ENCODE measurements at places on chromosomes 11 and 22. TPM values are rescaled to one million over a fixed set of nuclear protein-coding genes. Genes with fewer than 3 reads are reported as not detected.
A peak's percentile ranks its signal among the peaks of the same experiment; 100 is the strongest.

DNA sequence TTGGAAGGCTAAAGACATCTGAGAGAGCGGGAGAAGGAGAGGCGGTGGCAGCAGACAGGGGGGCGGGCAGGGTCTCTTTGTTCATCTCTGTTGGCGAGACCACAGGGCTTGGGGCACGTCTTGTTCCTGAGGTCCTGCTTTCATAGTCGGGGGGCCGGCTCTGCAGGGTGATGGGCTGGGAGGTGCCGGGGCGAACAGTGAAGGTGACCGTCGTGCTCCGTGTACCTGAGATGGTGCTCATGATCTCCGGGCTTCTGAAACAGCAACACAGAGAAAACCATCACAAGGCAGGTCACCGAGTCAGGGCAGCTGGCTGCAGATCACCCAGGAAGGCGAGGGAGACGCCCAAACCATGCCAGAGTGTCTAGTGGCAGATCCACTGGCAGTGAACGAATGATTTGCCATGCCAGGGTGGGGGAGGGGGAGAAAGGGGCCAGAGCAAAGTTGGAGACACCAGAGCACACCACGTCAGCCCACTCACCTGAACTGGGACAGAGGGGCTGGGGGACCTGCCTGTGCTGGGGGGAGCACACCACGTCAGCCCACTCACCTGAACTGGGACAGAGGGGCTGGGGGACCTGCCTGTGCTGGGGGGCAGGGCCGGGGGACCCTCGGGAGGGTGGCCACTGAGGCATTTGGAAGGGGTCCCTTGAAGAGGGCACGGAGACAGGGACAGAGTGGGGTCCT, 75.0 kb downstream of the CTTN start:
- DNase-seq: no peak

DNA sequence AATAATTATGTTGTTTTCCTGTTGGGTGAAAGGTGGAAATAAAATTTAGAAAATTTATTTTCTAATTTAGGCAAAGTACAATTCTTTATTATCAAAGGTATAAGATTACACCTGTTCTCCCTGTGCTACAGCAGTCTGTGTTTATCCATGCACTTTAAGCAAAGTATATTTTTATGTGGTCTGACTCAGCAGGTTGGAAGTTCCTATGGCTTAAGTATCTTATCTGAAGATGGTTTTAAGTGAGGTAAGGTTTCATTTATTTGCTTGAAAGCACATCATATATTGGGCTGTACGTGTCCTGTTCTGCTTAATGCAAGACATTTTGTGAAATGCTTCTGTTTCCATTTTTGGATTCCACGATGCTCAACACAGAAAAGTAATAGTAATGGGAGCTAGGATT, 14.6 kb downstream of the PPME1 start:
- DNase-seq: no peak

DNA sequence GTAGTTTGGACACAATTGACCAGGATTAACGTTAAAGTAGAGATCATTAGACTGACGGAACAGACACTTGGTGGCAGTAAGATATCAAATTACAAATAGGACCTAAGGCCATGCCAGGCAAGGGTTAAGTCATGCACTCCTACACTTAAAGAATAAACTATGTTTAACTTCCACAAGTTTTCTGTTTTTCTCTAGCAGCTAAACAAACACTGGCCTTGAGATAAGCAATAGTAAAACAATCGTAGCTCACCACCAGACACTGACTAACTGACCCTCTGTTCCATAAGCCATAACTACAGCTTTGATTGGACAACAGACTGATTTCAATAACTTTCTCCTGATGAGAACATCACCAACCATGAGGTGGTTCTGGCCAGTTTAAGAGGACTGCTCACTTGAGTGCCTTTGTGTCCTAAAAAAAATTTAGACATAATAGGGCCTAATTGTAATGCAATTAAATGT, 2.0 kb upstream of the CEP126 start:
- DNase-seq: no peak

- no peak for DNase-seq
Measured at GRCh38 chr11:119338965-119339588, 1.6 kb downstream of the C1QTNF5 start.

GRCh38 chr11:29780756-29781155, 236.1 kb downstream of the KCNA4 start:
- no peak for DNase-seq

DNA sequence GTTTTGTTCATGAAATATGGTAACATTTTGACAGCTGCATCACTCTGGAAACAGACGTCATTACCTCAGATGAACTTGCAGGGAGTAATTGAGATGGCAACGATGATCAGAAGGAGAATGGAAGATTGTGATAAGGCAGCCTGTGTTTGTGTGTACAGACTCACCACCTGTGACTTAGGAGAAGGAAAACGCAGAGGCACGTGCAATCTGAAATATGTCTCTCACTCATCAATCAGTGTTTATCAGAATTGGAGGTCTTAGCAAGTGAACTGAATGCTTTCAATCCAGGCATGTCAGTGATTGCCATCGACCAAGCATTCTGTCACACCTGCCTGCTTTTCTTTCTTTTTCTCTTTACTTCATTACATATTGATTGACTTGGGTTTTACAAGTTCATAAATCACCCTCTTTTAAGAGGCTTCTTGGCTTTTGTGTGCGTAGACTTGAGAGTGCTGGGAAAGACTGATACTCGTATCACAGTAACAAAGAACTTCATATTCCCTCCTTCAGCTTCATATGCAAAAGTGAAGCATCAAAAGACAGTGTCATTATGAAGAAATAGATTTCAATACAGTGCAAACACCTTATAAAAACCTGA, 24.6 kb downstream of the FAT3 start:
- no peak for DNase-seq

The DBX1 gene
- 5.3 TPM for polyA plus RNA-seq

GRCh38 chr22:44780876-44781449, 28.6 kb downstream of the ARHGAP8 start:
- peak; percentile 4 for DNase-seq

DNA sequence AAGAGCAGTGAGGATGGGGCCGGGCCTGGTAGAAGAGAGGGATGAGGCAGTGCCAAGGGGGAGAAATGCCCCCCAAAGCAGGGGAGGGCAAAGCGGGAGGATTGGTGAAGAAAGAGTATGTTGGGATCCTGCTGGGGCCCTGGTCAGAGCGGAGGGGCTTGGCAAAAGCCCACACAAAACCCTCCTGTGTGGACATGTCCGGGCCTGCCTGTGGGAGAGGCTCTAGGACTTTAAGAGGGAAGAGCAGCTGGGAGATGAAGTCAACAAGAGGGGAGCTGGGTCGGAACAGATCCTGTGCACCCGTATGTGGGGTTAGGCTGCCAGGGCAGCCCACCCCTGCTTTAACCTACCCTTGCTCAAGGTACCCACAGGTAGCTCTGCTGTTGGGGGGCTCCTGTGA, 25.8 kb downstream of the ART5 start:
- no peak for DNase-seq

The KCNK4 gene
- polyA plus RNA-seq: not detected

- DNase-seq: no peak
Measured at GRCh38 chr11:65915101-65915820, 3.6 kb downstream of the C11orf68 start.

The MAJIN gene
- polyA plus RNA-seq: not detected

The MUC6 gene
- polyA plus RNA-seq: 0.25 TPM

GRCh38 chr11:6894097-6894496, 1.8 kb upstream of the OR2D2 start:
- DNase-seq: no peak

GRCh38 chr11:126210871-126211235, 597 bp downstream of the RPUSD4 start:
- DNase-seq: no peak

The GRIA4 gene
- polyA plus RNA-seq: 10.7 TPM

- no peak for DNase-seq
Measured at GRCh38 chr22:26981541-26981940, 324.2 kb downstream of the MIAT start.

- no peak for DNase-seq
Measured at GRCh38 chr11:57781529-57781943, 19.9 kb downstream of the CTNND1 start.

- DNase-seq: no peak
Measured at GRCh38 chr11:74077193-74077592, 68.3 kb upstream of the UCP3 start.

- DNase-seq: no peak
Measured at GRCh38 chr11:106608677-106609076, 409.6 kb downstream of the GUCY1A2 start.

The OR5B2 gene
- not detected for polyA plus RNA-seq

- DNase-seq: no peak
Measured at GRCh38 chr22:50308597-50308935, 1.1 kb upstream of the PLXNB2 start.

- no peak for DNase-seq
Measured at GRCh38 chr11:22558664-22559063, 67.0 kb downstream of the FANCF start.

The RTN4RL2 gene
- 37.2 TPM for polyA plus RNA-seq

GRCh38 chr22:36966851-36967540, 52.3 kb downstream of the TST start:
- DNase-seq: no peak

- no peak for DNase-seq
Measured at GRCh38 chr11:114036147-114036811, 23.2 kb upstream of the ZBTB16 start.

DNA sequence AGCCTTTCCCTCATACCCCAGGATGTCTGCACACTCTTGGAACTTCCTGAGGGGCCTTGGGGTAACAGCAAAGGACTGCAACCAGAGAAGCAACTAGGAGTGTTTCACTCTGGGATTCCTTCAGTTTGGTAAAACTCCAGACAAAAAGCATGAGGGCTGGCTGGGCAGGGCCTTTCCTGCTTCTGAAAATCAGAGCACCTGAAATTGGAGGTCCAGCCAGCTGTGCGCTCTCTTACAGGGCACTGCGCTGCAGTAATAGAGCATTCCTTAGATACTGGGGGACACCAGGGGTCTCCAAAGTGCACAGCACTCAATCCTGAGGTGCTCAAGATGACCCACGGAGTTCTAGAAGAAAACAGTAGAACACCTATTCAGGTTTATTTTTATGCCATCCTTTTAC, 49.7 kb downstream of the PLEKHA7 start:
- DNase-seq: no peak

The CCDC116 gene
- polyA plus RNA-seq: 0.51 TPM

- DNase-seq: no peak
Measured at GRCh38 chr11:100816823-100817222, 129.7 kb downstream of the ARHGAP42 start.

- no peak for DNase-seq
Measured at GRCh38 chr11:36211761-36212430, 77.3 kb downstream of the COMMD9 start.

DNA sequence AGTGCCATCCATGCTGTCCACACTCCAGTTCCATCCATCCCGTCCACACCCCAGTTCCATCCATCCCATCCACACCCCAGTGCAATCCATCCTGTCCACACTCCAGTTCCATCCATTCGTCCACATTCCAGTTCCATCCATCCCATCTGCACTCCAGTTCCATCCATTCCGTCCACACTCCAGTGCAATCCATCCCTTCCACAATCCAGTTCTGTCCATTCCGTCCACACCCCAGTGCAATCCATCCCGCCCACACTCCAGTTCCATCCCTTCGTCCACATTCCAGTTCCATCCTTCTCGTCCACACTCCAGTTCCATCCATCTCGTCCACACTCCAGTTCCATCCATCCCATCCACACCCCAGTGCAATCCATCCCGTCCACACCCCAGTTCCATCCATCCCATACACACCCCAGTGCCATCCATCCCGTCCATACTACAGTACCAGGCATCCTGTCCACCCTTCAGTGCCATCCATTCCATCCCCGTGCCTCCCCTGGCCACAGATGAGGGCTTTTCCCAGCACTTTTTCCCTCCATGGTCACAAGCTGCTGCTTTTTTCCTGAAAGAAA, 704.0 kb downstream of the BRD1 start:
- no peak for DNase-seq

The SYT13 gene
- polyA plus RNA-seq: 0.30 TPM

GRCh38 chr11:20235164-20235563, 74.9 kb upstream of the DBX1 start:
- DNase-seq: no peak

The RIMBP3C gene
- 0.35 TPM for polyA plus RNA-seq

DNA sequence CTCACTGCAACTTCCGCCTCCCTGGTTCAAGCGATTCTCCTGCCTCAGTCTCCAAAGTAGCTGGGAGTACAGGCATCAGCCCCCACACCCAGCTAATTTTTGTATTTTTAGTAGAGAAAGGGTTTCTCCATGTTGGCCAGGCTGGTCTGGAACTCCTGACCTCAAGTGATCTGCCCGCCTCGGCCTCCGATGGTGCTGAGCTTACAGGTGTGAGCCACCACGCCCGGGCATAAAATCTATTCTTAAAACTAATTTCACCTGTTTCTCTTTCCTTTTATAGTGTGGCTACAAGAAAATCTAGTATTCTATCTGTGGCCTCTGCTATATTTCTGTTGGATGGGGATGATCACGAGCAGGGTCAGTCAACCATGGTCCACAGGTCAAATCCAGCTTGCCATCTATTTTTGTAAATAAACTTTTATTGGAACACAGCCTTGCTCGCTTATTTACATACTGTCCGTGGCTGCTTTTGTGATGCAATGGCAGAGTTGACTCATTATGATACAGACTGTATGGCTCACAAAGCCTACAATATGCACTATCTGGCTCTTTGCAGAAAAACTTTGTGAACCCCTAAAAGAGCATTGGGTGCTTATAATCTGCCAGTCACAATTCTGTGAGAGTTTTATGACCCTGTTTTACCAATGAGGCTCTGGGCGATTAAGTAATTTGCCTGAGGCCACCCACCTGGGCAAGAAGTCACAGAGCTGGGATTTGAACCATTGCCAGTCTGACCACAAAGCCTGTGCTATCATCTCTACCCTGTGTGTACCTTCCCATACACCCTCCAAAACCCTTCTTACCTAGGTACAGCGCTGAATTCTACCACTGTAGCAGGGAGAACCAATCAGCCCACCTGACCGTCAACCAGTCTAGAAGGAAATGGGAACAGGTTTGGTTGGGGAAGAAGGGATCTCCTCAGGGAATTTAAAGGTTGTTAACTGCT, 28.3 kb downstream of the SLC1A2 start:
- no peak for DNase-seq

- DNase-seq: no peak
Measured at GRCh38 chr11:61976813-61977475, 9.5 kb upstream of the FTH1 start.

All from forelimb muscle (tissue), 1 donor.